Activated CD8-positive, alpha-beta T cell treated with anti-CD3 and anti-CD28 coated beads for 36 hours (primary cell): ENCODE measurements at places on chromosomes 3 and 15.

- no peak overlapping the region for H3K4me3 ChIP-seq
- H3K36me3 ChIP-seq, result no peaks in the 10 kb centered on the region
- no peak overlapping the region for H3K27ac ChIP-seq
- DNase-seq, result no peak
- no peaks in the 10 kb centered on the region for H3K27me3 ChIP-seq
Observed at GRCh38 chr15:89672221-89673164, 6.7 kb downstream of the PLIN1 start.

DNA sequence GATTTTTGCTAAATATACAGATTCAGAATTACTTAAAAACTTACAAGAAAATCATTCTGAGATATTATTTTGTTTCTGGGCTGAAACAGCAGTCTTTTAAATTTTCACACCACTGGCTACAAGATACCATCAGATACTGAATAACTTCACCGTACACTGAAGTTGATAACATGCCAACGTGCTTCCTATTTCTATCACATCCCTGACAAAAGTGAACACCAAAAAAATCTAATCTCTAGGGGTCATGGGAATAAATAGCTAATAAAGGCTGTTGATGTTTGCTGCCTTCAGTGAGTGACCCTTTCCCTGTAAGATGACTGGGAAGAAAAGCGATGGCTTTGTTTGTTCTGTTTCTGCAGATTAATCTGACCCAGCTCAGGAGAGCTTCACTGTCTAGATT lies 120.5 kb downstream of the DUT start:
- H3K27ac ChIP-seq, result no peak overlapping the region
- H3K4me3 ChIP-seq, result no peak overlapping the region
- no peaks in the 10 kb centered on the region for H3K27me3 ChIP-seq
- DNase-seq, result no peak

GRCh38 chr3:98777286-98777685 lies 14.1 kb downstream of the ST3GAL6 start:
- no peak overlapping the region for H3K4me3 ChIP-seq
- H3K27ac ChIP-seq, result no peak overlapping the region
- no peaks in the 10 kb centered on the region for H3K4me1 ChIP-seq

DNA sequence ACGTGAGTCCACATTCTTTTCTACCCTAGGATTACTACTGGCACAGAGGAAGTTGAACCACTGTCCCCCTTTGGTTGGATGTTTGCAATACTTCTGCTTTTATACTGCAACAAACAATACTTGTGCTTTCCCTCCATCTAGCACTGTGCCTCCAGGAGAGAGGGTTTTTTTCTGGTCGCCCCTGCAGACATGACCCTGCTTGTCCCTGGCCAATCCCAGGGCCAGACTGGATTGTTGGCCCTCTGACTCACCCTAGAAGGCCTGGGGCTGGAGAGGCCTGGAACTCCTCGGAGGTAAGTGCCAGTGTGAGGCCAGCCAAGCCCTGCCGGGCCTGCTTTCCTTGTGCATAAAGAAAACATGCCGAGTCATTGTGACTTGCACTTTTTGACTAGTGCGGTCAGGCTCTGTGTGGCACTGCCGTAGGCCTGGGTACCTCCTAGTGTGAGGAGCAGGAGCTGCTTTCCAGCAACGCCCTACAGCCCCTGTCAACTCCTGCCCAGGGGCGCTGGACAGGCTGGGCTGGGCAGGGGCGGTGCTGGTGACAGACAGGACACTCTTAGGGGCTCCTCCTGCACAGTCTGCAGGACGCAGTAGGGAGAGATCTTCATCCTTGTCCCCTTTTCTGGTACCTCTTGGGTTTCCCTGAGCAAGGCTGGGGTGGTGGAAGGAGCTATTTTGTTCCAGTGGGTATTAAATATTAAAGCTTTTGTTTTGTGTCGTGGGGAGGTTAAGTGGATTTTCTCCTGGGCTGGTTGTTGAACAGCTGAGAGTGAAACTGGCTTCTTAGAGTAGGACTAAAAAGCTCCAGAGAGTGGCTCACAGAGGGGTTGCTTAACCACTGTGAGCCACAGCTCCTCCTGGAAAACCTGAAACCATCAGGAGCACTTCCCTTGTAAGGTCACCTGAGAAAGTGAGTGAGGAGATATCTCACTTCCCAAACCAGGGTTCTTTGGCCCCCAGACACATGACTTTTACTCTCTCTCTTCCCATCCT lies 14.4 kb upstream of the TKT start:
- no peaks in the 10 kb centered on the region for H3K27me3 ChIP-seq
- H3K36me3 ChIP-seq, result no peaks in the 10 kb centered on the region
- no peak overlapping the region for H3K4me3 ChIP-seq
- H3K27ac ChIP-seq, result peak overlapping the region; percentile 18
- peaks cover 12% of the 10 kb centered on the region for H3K4me1 ChIP-seq

- H3K27ac ChIP-seq, result no peak overlapping the region
- no peak overlapping the region for H3K4me3 ChIP-seq
- no peak for DNase-seq
- no peaks in the 10 kb centered on the region for H3K36me3 ChIP-seq
Observed at GRCh38 chr3:182710557-182711157, 82.6 kb upstream of the ATP11B start.

DNA sequence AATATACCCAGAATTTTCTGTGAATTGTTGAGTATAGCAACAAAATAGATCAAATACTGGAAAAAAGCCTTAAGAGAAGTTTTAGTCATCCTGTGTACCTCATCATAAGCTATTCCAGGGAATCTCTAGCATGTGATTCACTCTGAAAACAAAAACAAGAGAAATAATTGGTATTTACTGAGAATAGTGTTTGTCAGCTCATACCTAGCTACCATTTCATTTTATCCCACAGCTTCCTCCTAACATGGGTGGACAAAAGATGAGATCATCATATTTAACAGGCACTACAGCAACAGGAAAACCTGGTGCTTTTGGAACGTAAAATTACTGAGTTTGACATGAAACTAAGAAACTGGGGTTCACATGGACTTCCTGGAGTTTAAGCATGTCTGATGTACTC lies 753.5 kb upstream of the NECTIN3 start:
- H3K27me3 ChIP-seq, result peaks cover 3% of the 10 kb centered on the region
- no peak for DNase-seq
- peaks cover 5% of the 10 kb centered on the region for H3K4me1 ChIP-seq
- no peak overlapping the region for H3K4me3 ChIP-seq
- no peak overlapping the region for H3K27ac ChIP-seq

GRCh38 chr3:101861212-101861788 lies 12.0 kb downstream of the NFKBIZ start:
- peak overlapping the region; percentile 31 for H3K27ac ChIP-seq
- H3K36me3 ChIP-seq, result peaks cover 64% of the 10 kb centered on the region
- H3K4me3 ChIP-seq, result no peak overlapping the region
- DNase-seq, result no peak
- peaks cover 69% of the 10 kb centered on the region for H3K4me1 ChIP-seq

DNA sequence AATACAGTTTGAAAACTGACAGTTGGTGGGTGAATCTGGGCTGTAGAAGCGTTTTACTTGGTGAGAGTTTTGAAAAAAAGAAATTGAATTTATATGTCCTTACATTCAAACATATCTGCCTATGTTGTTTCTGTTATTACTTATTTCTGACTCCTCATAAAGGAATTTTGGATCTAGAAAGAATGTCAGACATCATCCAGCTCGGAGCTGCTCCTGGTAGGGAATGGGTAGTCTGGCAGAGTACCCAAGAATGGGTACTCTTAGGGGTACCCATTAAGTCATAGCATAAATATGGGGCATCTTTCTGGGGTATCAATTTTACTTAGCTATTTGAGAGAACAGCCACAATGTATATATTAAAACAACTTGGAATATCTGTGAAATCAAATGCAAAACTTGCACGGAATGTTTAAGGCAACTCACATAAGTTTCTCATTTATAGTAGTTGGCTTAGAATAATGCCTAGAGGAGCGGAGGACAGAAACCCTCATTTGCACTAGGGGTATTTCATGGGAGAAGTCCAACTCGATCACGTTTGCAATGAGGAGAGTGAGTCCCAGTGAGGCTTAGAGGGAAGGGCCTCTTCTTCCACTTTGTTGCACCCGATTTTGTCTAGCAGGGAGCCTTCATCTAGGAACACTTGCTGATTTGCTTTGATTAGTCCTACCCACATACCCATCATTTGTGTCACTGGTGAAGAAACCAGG lies 2.4 kb upstream of the LARP6 start:
- DNase-seq, result no peak
- no peak overlapping the region for H3K4me3 ChIP-seq
- H3K4me1 ChIP-seq, result peaks cover 6% of the 10 kb centered on the region
- H3K27me3 ChIP-seq, result peaks cover 30% of the 10 kb centered on the region
- no peak overlapping the region for H3K27ac ChIP-seq

DNA sequence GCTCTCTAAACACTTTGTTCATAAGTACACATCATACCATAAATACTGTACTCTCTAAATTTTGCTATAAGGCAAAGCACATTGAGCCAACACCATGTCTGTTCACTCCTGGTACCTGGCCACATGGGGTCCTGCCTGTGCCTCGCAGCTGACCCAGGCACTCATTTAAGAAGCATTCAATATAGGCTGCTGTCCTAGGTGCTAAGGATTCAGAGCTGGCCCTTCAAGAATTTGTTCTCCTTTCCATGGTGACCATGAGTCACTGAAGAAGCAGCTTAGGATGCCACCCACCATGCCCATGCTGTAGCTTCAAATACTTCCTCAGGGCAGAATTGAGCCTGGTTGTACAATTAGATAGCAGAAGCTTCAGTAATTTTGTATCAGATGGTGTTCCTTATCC lies 119.2 kb upstream of the ZBED2 start:
- no peak overlapping the region for H3K4me3 ChIP-seq
- H3K36me3 ChIP-seq, result peaks cover 11% of the 10 kb centered on the region
- H3K27me3 ChIP-seq, result no peaks in the 10 kb centered on the region
- H3K27ac ChIP-seq, result no peak overlapping the region
- DNase-seq, result no peak

- H3K4me3 ChIP-seq, result no peak overlapping the region
- DNase-seq, result no peak
- no peaks in the 10 kb centered on the region for H3K27me3 ChIP-seq
- no peak overlapping the region for H3K27ac ChIP-seq
- H3K4me1 ChIP-seq, result no peaks in the 10 kb centered on the region
- H3K36me3 ChIP-seq, result no peaks in the 10 kb centered on the region
Observed at GRCh38 chr15:57896114-57896513, 169.4 kb downstream of the ALDH1A2 start.

GRCh38 chr15:55289746-55290527 lies at the start of gene RAB27A:
Gene RAB27A (minus strand): TSS chr15:55289813. CDS start chr15:55234934, 54,879 bp downstream.
- DNase-seq, result peak; percentile 90
- peak within 1 kb of the TSS; percentile 96 for H3K27ac ChIP-seq
- no peaks in the 10 kb centered on the region for H3K27me3 ChIP-seq
- H3K4me1 ChIP-seq, result peaks cover 27% of the 10 kb centered on the region
- peak within 1 kb of the TSS; percentile 90 for H3K4me3 ChIP-seq

- no peaks in the 10 kb centered on the region for H3K27me3 ChIP-seq
- H3K4me3 ChIP-seq, result no peak overlapping the region
- H3K27ac ChIP-seq, result no peak overlapping the region
- H3K4me1 ChIP-seq, result no peaks in the 10 kb centered on the region
- no peaks in the 10 kb centered on the region for H3K36me3 ChIP-seq
Observed at GRCh38 chr3:144018776-144019175, 47.2 kb downstream of the DIPK2A start.

- H3K4me3 ChIP-seq, result no peak overlapping the region
- no peaks in the 10 kb centered on the region for H3K36me3 ChIP-seq
- no peak for DNase-seq
- no peaks in the 10 kb centered on the region for H3K4me1 ChIP-seq
- H3K27me3 ChIP-seq, result peaks cover 3% of the 10 kb centered on the region
Observed at GRCh38 chr3:61627768-61628185, 66.4 kb downstream of the PTPRG start.

GRCh38 chr3:13574083-13574797 lies 25.3 kb downstream of the FBLN2 start:
- no peak overlapping the region for H3K4me3 ChIP-seq
- H3K36me3 ChIP-seq, result no peaks in the 10 kb centered on the region
- DNase-seq, result no peak
- peaks cover 17% of the 10 kb centered on the region for H3K4me1 ChIP-seq
- no peaks in the 10 kb centered on the region for H3K27me3 ChIP-seq
- H3K27ac ChIP-seq, result peak overlapping the region; percentile 68

DNA sequence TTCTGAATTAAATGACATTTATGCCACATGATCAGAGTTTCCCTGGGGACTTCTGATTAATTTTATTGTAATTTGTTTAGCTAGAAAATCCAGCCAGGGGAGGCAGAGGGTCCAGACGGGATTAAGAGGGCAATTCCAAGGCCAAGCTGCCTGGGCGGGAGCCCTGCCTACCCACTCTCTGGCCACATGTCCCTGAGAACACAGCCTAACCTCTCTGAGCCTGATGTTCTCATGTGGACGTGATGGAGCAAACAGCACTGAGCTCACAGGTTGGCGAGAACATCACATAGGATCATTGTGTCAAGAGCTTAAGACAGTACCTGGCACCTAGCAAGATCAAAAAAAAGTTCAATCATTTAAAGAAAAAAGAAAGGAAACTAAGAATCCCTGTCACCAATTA lies 1.0 kb downstream of the LRRC2 start:
- DNase-seq, result no peak
- H3K4me1 ChIP-seq, result peaks cover 7% of the 10 kb centered on the region
- H3K4me3 ChIP-seq, result peak overlapping the region; percentile 60
- peaks cover 21% of the 10 kb centered on the region for H3K27me3 ChIP-seq

- no peak overlapping the region for H3K27ac ChIP-seq
- H3K36me3 ChIP-seq, result peaks cover 13% of the 10 kb centered on the region
- no peak overlapping the region for H3K4me3 ChIP-seq
- DNase-seq, result peak; percentile 73
Observed at GRCh38 chr3:32175607-32176197, 62.8 kb upstream of the CMTM8 start.

DNA sequence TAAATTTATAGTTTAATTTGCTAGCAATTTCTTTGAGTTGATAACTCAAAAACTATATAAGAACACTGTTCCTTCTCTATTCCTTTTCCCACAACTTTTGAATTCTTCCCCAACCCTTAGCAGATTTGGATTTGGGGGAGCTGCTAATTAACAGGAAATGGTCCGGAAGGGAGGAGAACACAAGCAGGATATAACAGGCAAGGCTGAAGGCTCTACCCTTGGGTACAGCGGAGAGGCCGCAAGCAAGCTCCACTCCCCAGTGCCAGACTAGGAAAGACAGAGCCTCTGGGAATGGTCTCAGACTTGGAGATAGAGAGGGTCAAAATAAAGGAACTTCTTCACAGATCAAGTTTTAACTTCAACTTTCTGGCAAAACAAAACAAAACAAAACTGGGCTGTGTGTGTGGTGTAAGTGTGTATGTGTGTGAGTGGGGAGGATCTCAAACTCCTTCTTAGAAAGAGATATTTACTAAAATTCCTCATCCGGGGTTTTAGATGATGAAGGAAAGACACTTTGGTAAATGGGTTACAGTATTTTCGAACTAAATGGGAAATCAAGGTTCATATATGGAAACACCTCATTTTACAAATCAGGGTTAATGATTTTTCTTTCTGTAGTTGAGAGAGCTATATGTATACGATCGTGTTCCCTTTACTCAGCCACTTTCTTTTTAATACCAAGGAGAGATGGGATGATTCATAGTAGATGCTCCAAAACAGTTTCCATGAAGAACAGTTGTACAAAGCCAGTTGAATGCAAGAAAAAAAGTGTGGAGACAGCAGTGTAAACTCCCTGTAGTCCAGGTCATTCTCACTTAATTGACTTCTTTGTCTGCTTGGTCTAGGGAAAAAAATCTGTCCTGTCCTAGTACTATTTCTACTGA lies 161.1 kb downstream of the TP63 start:
- peaks cover 8% of the 10 kb centered on the region for H3K27me3 ChIP-seq
- no peak for DNase-seq
- peaks cover 13% of the 10 kb centered on the region for H3K4me1 ChIP-seq

- no peak overlapping the region for H3K4me3 ChIP-seq
- no peaks in the 10 kb centered on the region for H3K4me1 ChIP-seq
- H3K27ac ChIP-seq, result no peak overlapping the region
- no peaks in the 10 kb centered on the region for H3K36me3 ChIP-seq
Observed at GRCh38 chr3:86654806-86655460, 336.0 kb downstream of the VGLL3 start.

- no peak overlapping the region for H3K4me3 ChIP-seq
- H3K27ac ChIP-seq, result no peak overlapping the region
- no peaks in the 10 kb centered on the region for H3K27me3 ChIP-seq
- DNase-seq, result no peak
- H3K4me1 ChIP-seq, result peaks cover 5% of the 10 kb centered on the region
Observed at GRCh38 chr3:141949399-141949798, 73.0 kb downstream of the ATP1B3 start.
